Psoas muscle (tissue), 8 donors: ENCODE measurements at places on chromosomes 4 and X.

- DNase-seq = no peak
- no peak overlapping the region for H3K4me3 ChIP-seq
- no peaks in the 10 kb centered on the region for H3K27me3 ChIP-seq
- H3K4me1 ChIP-seq = no peaks in the 10 kb centered on the region
Measured at GRCh38 chrX:23656684-23657083, 10.6 kb upstream of the PRDX4 start.

DNA sequence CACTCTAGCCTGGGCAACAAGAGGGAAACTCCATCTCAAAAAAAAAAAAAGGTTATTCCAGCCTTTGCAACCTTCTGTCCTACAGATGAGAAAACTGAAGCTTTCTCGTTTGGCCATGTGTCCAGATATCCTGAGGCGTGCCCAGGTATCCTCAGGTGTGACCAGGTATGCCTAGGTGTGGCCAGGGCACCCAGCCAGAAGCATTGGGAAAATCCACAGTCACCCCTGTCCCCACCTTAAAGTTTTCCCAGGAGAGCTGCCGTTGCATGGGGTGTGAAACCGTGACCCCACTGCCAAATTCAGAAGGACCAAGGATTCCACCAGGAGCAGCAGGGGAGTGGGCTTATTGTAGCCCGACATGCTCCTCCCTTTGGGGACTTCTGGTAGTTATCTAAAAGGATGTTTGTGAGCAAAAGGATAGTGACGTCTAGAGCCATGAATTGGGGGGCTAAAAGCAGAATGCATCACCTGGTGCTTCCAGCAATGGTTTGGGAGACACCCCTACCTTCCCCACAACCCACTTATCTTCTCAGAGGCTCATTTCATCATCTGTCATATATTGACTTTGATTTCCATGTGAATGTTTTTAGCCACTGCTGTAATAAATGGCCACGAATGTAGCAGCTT, 4.0 kb upstream of the DHRSX start:
- no peak overlapping the region for H3K27ac ChIP-seq
- peaks cover 7% of the 10 kb centered on the region for H3K27me3 ChIP-seq
- DNase-seq = no peak
- H3K36me3 ChIP-seq = no peaks in the 10 kb centered on the region

DNA sequence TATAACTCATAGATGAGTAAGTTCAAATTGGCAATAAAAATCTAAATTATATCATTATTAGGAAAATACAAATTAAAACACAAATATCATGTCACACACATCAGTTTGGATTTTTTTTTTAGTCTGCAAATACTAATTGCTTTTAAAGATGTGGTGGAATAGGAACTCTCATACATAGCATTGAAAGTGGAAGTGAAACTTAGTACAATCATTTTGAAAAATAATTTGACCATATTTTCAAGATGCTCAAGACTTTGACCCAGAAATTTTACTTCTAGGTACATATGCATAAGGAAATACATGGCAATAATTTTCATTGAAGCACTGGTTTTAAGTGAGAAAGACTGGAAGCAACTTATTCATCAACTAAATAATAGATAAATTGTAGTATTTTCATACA, 147.5 kb upstream of the SMIM31 start:
- no peak for DNase-seq
- no peaks in the 10 kb centered on the region for H3K27me3 ChIP-seq
- H3K36me3 ChIP-seq = no peaks in the 10 kb centered on the region
- no peak overlapping the region for H3K4me3 ChIP-seq
- no peaks in the 10 kb centered on the region for H3K4me1 ChIP-seq

DNA sequence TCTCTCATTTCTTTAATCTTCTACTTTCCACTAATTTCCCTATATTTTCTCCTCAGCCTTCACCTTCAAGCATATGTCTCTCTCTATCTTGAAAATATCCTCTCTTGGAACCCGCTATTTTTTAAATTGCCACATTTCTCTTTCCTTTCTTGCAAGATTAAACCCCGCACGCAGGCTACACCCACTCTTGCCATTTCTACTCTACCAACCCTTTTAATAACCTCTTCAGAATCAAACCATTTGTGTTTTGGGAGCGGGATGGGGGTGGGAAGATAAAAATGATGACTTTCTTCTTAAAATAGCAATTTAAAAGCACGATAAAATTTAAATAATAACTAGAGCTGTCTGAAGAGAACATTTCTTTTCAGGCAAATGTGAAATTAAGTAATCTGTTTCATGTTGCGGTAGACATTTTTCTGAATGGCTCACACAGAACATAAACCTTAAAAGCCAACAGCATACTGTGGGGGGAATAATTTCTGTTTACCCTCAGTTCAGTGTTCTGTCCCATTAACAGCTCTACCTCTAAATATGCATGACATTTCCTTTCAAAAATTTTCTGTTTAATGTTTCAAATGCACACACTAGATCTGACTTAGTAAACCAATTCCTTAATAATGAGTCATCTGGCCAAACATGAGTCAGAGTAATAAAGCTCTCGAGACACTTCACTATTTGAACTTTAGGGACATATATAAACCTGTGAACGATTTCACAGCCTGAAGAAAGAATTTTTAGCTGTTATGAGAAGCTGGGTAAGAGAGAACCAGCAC, 20.5 kb downstream of the ARSJ start:
- no peaks in the 10 kb centered on the region for H3K36me3 ChIP-seq
- H3K4me1 ChIP-seq = no peaks in the 10 kb centered on the region
- no peak for DNase-seq
- H3K27me3 ChIP-seq = no peaks in the 10 kb centered on the region

GRCh38 chr4:80925293-80925692, 105.2 kb upstream of the BMP3 start:
- H3K27ac ChIP-seq = no peak overlapping the region
- H3K36me3 ChIP-seq = no peaks in the 10 kb centered on the region
- no peak overlapping the region for H3K4me3 ChIP-seq
- DNase-seq = no peak

DNA sequence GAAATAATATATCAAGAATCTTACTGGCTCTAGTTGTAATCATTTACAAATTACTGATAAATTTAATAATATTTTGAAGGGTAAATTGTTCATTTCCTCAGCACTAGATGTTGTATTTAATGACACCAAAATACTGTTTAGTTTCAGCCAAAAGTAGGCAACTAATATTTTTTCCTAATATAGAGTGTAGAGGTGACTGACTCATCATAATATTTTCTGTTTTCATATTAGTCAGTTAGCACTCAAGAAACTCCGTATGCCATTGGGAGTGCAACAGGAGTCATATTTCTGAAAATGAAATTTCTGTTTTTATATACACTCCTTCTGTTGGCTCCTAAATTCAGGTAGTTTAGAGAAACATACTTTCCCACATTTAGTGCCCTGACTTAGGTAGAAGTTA, 36.6 kb upstream of the PTPN13 start:
- H3K27me3 ChIP-seq = peaks cover 5% of the 10 kb centered on the region
- DNase-seq = no peak
- H3K4me3 ChIP-seq = no peak overlapping the region
- H3K27ac ChIP-seq = no peak overlapping the region
- H3K36me3 ChIP-seq = no peaks in the 10 kb centered on the region

GRCh38 chr4:53861856-53862610, 202.4 kb downstream of the CHIC2 start:
- H3K4me3 ChIP-seq = no peak overlapping the region
- DNase-seq = peak; percentile 25
- no peaks in the 10 kb centered on the region for H3K4me1 ChIP-seq
- no peak overlapping the region for H3K27ac ChIP-seq
- H3K36me3 ChIP-seq = no peaks in the 10 kb centered on the region
